Stimulated activated CD8-positive, alpha-beta memory T cell treated with anti-CD3 and anti-CD28 coated beads, Interleukin-2, amount 100 ng/mL, for 1 hour (primary cell): ENCODE measurements at places on chromosomes 7 and 10.

DNA sequence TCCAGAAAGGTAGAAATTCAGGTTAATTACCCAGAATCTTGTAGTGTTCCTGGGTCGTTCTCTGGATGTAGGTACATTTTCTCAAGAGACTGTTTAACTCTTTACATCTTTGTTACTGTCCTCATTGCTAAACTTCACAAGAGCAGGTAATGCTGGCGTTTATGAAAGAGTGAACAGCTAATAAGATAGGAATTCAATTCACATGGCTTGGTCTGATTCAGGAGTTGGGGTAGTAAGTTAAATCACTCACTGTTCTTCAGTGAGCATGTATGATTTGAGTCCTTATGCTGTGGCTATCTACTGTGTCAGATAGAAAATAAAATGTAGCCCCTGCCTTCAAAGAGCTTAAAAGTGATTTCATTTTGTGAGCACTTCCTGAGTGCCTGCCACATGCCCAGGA lies 480.0 kb downstream of the LRMDA start:
- no peak for DNase-seq

DNA sequence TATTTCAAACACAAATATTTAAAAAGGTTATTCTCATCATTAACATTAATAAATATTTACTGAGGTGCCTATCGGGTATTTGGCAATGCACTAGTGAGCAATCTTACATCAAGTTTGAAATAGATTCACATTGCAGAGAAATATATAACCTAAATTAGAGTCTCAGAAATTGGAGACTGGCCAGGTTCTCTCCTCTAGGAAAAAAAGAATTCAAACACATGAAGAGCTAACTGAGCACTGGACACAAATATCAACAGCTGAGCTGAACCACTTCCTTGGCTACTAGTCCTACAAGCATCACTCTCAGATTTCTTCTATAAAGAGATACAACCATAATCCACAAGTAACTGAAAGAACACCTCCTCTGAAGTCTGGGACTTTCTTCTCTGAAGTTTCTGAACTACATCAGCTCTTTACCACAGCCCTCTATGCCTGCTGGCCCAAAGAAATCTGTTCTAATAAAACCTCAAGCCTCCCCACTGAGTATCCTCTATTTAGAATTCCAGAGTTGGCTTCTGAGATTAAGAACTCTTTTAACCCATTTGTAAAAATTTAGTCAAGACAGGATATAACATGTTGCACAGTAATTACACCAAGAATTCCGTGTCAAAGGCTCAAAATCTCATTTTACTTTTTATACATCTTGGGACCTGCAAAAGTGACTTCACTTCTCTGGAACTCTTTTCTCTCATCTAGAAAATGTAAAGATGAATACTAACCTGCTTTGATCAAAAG lies 45.2 kb downstream of the MTERF1 start:
- DNase-seq, result no peak

DNA sequence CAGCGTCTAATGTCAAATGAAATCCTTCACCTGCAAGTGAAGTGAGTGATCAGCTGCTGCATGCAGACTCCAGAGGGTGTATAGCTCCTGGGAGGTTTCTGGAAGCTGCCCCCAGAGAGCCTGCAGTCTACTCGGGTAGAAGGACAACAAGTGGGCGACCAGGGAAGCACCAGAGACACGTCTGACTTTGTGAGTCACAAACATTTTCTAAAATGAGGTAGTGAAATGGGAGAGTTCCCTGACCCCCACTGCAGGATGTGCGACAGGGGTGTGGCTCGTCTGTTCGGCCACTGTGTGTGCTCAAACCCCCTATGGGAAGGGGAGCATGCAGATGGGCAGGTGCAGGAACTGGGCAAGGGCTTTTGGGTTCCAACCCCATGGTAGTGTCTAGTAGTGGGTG lies 177.1 kb upstream of the PRKCQ start:
- DNase-seq, result no peak

DNA sequence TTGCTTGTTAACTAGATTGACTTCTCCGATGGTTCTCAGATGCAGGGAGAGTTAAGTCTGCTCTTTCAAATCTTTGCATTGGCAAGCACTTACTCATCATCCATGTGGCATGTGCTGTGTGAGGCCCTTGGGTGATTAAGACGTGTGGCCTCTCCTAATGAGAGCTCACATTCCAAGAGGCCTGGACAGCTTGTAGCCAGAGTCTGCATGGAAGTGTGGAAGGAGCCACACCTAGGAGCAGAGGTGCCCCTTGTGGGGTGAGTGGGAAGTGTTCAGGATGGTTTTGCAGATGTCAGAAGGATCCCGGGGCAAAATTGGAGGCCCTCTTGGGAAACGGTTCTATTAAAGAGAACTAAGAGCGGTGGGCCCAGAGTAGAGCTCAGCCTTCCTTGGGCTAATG lies 225.9 kb downstream of the PAXIP1 start:
- no peak for DNase-seq

GRCh38 chr7:28510026-28510369 lies 97.7 kb downstream of the CREB5 start:
- no peak for DNase-seq

DNA sequence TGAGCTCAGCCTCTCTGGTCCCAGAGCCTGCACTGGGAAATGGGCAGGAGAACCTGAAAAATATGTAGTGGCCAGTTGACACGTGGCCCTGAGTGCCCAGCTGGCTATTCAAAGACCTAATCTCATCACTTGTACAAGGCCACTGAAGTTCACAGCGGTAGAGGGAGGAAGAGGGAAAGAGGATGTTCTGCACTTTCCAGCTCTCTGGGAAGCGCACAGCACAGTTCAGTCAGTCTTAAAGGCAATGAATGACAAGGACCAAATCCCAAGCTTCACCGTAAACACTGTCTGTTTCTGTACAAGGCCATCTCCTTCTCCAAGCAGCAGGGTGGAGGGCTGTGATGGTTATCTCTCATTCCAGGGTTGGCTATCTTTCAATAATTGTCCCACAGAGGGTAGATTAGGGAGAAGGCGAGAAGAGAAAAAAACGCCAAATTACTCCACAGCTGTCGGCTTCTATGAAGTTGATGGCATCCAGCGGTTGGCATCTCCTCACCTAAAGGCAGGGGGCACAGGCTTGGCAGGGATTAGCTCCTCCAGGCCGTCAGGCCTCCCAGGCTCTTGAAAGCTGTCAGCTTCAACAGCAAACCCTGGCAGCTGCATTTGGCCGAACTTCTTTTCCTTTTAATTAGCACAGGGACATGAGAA lies 10.6 kb downstream of the SFMBT2 start:
- no peak for DNase-seq

DNA sequence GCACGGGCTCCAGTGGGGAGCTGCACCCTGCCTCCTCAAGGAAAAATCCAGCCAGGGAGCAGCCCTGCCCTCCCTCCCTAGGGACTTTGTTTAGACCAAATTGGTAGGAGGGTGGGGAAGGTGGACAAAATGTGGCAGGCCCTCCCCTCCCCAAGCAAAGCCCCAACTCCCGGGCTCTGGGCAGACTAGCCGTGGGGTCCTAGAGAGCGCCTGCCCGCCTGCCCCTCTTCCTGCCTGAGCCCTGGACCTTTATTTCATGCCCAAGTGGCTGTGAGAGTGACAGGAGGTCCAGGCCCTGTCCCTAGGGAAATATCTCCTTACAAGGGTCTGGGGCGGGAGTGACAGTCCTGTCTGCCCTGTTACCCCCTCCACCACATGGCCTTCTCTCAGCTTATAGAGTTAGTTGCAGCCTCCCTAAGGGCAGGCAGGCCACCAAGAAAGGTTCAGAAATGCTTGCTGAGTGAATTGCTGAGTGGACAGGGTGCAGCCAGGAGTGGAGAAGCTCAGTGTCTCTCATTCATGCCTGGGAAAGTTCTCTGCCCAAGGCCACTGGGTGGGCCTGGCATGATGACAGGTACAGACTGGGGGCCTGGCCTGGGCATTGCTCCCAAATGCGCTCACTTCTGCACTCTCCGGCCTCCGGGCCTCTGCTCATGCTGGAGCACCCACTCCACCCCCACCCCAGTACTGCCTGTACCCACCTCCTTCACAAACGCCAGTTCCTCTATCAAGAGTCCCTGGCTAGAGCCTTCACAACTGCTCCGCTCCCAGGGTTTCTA lies 25.2 kb downstream of the DNAJB12 start:
- no peak for DNase-seq

GRCh38 chr10:75018251-75018650 lies 93.2 kb upstream of the SAMD8 start:
- no peak for DNase-seq
